SJSA1 (cell line): ENCODE measurements at places on chromosomes 7 and 10. TPM values are rescaled to one million over a fixed set of nuclear protein-coding genes. Genes with fewer than 3 reads are reported as not detected.

DNA sequence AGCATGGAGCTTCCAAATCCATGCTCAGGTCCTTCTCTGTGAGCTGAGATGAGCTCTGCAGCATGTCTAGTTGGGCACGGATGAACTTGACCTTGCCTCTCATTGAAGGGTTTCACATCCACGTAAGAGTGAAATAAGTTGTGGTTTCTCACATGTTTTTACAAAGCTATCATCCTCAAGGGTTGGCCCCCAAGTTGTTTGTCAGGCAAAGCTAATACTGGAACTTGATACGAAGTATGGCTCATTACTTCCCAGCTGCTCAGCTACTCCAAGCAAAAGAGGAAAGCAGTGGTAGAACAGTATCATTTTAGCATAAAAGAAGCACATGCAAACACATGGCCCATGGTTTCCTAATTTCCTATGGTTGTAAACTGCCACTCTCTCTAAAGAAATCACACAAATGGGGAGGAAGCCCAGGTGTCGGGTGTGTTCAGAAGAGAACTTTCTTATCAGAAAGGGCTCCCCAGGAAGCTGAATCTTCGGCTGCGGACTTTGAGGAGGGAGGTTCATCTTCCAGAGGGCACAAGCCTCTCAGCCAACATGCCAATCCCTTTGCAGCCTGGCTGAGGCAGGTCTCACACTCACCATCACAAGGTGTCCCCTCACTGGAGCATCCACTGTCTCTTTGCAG, 45.3 kb downstream of the PDLIM1 start:
- no peak overlapping the region for H3K4me3 ChIP-seq
- peak; percentile 35 for DNase-seq
- no peaks in the 10 kb centered on the region for H3K27me3 ChIP-seq

DNA sequence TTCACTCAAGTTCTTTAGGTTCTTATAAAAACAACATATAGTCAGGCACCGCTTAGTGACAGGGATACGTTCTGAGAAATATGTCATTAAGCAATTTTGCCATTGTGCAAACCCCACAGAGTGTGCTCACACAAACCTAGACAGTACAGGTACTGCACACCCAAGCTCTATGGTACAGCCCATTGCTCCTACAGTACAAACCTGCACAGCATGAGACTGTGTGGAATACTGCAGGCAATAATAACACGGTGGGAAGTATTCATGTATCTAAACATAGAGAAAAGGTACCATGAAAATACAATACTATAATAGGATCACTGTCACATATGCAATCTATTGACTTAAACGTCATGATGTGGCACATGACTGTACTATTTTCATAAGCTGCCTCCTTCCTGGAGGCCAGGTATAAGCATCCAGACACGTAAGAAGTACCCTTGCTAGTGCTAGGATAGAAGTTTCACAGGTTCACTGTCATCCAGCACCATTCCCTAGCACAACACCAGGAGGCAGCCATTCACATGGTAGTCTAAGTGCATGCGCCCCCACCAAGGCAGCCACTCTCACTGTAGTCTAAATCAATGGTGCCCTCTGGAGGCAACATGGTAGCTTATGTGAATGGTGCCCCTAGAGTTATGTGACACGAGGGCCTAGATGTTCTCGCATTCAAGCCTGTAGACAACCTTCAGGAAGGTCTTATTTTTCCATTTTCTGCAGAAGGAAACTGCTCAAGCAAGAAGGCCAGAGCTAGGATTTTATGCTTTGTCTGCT, 98.5 kb downstream of the ARHGAP22 start:
- no peaks in the 10 kb centered on the region for H3K27me3 ChIP-seq
- H3K36me3 ChIP-seq, result no peaks in the 10 kb centered on the region
- H3K27ac ChIP-seq, result no peak overlapping the region
- H3K4me3 ChIP-seq, result no peak overlapping the region
- peak; percentile 74 for DNase-seq

DNA sequence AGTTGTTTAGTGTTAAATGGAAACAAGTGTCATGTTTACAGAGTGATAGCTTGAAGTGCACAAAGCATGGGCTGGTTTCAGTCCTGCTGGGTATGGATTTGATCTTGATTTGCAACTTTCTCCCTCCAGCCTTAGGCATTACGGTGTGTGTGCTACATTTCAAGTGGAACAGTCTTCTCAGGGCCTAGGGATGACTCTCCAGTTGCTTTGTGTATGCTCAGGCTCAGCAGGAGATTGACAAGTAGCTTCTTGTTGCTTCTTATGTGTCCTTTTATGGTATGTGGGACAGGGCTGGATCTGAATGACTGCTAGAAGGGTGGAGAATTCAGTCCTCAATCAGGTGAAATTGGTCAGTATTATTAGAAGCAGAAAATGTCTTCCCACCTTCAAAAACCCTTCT, 51.3 kb upstream of the PLEKHA1 start:
- no peak overlapping the region for H3K27ac ChIP-seq
- H3K27me3 ChIP-seq, result no peaks in the 10 kb centered on the region
- no peaks in the 10 kb centered on the region for H3K4me1 ChIP-seq
- no peak overlapping the region for H3K4me3 ChIP-seq
- H3K36me3 ChIP-seq, result no peaks in the 10 kb centered on the region

DNA sequence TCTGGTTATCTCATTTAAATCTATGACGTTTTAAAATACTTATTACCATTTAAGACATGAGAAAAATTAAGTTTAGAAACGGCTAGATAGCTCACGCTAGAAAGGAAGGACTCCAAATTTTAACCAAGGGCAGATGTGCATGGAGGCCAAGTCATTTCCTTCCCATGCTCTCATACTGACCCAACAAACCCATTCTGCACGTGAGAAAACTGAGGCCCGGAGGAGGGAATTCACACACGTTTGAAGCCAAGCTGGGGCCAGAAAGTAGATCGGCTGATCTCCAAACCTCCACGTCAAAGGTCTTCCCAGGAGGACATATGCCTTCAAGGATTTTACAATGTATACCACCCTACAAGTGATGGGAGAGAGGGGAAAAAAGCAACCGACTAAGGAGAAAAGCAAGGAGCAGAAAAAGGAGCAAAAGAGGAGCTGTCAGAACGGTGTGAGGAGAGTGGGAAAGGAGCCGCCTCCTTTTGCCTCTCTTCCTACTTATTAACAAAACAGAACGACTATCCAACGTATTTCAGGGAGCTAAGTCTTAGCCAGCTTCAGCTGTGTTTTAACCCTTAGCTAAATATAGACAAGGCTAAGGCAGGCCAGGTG, 645 bp upstream of the SIRT1 start:
- no peaks in the 10 kb centered on the region for H3K27me3 ChIP-seq
- peaks cover 8% of the 10 kb centered on the region for H3K4me1 ChIP-seq
- peaks cover 27% of the 10 kb centered on the region for H3K36me3 ChIP-seq
- peak overlapping the region; percentile 92 for H3K4me3 ChIP-seq
- H3K27ac ChIP-seq, result peak overlapping the region; percentile 5; the same call in 1 of the 2 replicates
- DNase-seq, result peak; percentile 1

The MTURN gene
- total RNA-seq, result 8.5 and 16.0 TPM in 2 replicates
